CD8-positive, alpha-beta memory T cell (primary cell): ENCODE measurements at places on chromosomes 2 and 18. TPM values are rescaled to one million over a fixed set of nuclear protein-coding genes. Genes with fewer than 3 reads are reported as not detected.

DNA sequence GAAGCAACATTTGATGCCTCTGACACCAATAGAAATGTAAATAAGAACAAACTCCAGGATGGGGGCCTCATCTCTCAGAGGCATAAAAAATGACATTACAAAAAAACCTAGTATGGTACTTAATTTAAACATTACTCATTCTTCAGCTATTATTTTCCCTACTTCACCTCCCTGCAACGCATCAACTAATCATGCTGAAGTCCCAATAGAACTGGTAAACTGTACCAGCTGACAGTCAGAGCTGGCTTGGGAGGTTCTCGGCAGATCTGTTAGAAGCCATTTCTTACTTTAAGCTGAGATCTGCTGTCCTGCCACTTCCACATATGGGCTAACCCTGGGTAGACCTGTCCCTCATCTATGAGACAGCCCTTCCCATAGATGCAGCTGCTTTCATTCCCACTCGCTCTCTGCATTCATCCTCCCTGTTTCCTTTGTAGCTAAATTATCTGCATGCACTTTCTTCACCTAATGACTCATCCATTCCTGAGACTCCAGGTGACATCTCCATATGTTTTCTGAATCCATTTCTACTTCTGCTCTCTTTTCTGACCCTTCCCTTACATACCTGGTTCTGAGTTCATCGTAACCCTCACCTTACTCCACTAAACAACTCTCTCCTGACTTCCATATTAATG lies 108.1 kb downstream of the AOX1 start:
- H3K27me3 ChIP-seq, result no peaks in the 10 kb centered on the region
- no peaks in the 10 kb centered on the region for H3K4me1 ChIP-seq
- DNase-seq, result no peak
- no peaks in the 10 kb centered on the region for H3K36me3 ChIP-seq

GRCh38 chr18:48541026-48541746 lies 2.4 kb downstream of the CTIF start:
- H3K27me3 ChIP-seq, result no peaks in the 10 kb centered on the region
- peaks cover 6% of the 10 kb centered on the region for H3K4me1 ChIP-seq
- no peak for DNase-seq
- H3K4me3 ChIP-seq, result peak overlapping the region; percentile 37
- no peaks in the 10 kb centered on the region for H3K36me3 ChIP-seq

GRCh38 chr2:117820444-117820843 lies 6.0 kb downstream of the DDX18 start:
- no peak overlapping the region for H3K27ac ChIP-seq
- H3K27me3 ChIP-seq, result no peaks in the 10 kb centered on the region
- H3K4me1 ChIP-seq, result peaks cover 14% of the 10 kb centered on the region
- no peak overlapping the region for H3K4me3 ChIP-seq
- no peak for DNase-seq

DNA sequence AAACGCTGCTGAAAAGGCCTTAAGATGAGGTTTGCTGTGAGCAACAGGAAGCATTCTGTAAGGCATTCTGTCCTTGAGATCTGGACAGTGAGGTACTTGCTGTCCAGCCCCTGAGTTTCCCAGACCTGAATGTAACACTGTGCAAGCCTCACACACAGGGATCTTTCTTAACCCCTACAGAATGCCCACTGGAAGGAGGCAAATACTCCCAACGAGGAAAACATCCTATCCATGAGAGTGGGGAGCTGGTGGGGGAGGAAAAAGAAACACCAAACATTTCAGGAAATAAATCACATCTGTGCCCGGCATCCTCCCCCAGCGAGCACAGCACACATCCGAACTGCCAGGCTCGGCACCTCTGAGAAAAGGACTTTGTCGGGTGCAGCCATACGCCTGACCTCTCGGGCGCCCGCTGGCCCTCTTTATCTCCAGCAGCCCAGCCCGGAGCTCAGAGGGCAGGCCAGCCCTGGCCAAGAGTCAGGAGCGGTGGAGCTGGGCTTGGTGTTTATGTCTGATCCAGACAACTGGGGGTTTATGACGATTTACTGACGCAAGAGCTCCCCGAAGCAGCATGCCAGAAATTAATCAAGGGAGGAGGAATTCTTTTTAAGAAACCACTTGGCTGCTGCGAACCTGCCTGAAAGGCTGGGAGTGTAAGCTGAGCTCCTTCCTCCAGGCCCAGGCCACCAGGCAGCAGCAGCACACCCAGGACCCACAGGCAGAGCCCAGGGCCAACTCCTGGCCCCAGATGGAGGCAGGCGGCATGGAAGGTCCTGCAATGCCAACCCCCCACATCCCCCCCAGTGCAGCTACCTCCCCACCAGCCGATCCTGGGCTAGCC lies 72.2 kb downstream of the HDAC4 start:
- peak; percentile 23 for DNase-seq
- H3K27me3 ChIP-seq, result no peaks in the 10 kb centered on the region
- H3K4me1 ChIP-seq, result peaks cover 40% of the 10 kb centered on the region

- H3K36me3 ChIP-seq, result no peaks in the 10 kb centered on the region
- H3K4me3 ChIP-seq, result no peak overlapping the region
- H3K27ac ChIP-seq, result no peak overlapping the region
Observed at GRCh38 chr18:42752916-42753315, 362.6 kb downstream of the RIT2 start.

DNA sequence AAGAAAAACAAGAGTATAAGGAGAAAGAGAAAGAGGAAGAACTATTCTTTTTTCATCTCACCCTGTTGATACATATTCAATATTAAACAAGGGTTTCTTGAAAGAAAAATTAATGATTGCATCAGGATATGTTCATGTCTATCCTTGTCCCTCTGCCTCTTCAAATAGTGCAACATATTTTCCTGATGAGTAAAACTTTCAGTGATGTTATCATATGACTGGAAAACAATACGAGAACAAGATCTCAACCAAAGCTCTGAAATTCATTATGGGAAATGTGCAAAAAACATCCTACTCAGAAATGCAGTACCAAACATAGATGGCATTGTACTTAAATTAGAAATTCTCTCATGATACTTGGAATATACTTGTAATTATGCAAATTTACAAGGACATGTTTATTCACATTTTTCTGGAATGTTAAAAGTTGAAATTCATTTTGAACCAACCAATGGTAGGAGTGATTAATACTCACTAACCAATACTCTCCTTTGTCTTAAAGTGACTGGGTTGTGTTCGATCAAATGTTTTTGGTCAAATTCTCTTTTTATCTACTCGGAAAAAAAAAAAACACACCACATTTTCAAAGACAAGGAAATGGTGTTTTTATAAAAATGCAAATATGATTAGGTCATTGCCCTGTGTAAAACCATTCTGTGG lies 148.9 kb upstream of the GULP1 start:
- H3K36me3 ChIP-seq, result no peaks in the 10 kb centered on the region
- no peak overlapping the region for H3K27ac ChIP-seq
- H3K4me1 ChIP-seq, result no peaks in the 10 kb centered on the region
- H3K4me3 ChIP-seq, result no peak overlapping the region
- no peaks in the 10 kb centered on the region for H3K27me3 ChIP-seq
- DNase-seq, result no peak

GRCh38 chr18:63511285-63511684 lies 30.9 kb upstream of the SERPINB12 start:
- DNase-seq, result no peak
- H3K27me3 ChIP-seq, result no peaks in the 10 kb centered on the region
- no peak overlapping the region for H3K27ac ChIP-seq
- no peak overlapping the region for H3K4me3 ChIP-seq

DNA sequence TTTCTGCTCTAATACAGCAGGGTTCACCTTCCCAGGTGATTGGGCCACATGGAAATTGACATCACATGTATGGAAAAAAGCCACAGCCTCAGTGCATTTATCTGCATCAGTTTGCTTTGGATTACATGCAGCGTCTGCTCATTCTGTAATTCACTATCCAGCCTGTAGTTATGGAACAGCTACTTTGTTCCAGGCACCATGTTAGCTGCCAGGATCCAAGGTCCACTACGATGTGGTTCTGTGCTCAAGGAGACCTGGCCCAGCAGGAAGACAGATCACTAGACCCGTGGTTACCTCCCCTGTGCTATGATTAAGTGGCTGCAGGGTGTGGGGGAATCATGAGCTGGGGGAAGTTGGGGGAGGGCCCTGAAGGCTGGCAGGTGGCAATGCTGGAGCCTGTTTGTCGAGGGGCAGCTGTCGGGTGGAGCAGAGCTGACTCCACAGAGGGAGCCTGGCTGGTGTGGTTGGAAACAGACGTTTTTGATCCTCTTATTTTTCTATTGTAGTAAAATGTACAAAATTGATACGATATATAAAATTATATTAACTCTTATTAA lies 58.6 kb downstream of the TSHZ1 start:
- no peak for DNase-seq
- H3K27ac ChIP-seq, result no peak overlapping the region
- H3K36me3 ChIP-seq, result no peaks in the 10 kb centered on the region
- no peaks in the 10 kb centered on the region for H3K4me1 ChIP-seq

DNA sequence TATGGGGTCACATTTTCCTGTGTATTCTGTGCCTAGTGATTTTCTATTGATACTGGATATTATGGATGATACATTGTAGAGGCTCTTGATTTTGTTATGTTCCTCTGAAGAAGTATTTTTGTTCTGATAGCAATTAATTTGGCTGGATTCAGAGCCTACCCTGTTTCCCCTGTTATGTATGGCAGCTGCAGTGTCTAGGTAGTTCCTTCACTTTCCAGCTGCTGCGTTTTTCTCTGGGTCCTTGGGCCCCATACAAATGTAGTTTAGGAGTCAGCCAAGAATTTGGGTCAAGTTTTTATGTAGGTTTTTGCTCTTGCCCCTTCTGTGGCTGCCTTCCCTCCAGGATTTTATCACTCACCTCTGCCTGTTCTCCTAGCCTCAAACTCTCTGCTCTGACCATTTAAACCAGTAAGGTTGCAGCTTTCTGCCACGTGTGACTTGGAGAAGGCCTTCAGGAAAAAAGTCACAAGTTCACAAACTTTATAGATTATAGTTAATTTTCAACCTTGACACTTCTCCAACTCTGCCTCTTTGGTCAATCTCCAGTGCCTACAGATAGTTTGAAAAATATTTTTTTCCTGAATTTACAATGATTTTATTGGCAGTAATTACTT lies 47.0 kb downstream of the APLF start:
- no peaks in the 10 kb centered on the region for H3K27me3 ChIP-seq
- H3K36me3 ChIP-seq, result no peaks in the 10 kb centered on the region
- H3K4me3 ChIP-seq, result no peak overlapping the region
- no peak for DNase-seq

DNA sequence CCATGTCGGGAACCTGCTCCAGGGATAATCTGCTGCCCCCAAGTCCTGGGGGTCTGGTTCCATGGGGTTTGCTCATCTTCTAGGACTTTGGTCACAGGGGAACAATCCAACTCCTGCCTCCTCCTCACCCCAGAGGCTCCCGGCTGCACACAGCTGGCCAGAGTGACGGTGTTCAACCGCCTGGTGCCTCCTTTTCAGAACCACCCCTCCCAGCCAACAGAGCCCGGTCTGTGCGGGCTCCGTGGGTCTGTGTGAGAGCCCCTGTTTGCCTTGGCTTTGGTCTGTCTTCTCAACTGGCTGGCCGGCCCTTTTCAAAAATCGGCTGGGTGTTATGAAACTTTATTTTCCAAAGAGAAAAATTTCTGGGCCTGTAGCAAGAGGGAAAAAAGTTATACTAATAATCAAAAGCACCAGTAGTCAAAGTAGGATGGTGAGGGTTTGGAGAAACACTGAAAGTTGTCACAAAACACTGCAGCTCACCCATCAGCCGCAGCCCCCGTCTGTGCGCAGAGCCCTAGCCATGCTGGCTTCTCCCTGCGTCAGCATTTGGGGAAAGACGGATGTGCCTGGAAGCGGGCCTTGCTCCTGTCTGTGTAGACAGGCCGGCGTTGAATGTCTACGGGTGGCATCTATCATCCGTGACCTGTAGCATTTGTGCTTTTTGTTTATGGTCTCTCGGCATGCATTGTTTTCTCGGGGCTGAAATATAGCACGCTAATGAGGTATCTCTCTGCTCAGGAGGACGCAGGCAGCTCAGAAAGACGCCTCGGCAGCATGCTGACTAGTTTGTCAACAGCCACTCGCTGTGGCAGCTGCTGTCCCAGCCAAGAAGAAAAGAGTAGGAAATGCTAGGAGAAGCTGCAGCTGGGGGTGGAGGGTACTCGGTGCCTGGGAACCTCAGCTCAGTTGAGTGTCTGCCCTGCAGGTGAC lies 138.6 kb downstream of the GLI2 start:
- no peaks in the 10 kb centered on the region for H3K27me3 ChIP-seq
- H3K27ac ChIP-seq, result no peak overlapping the region
- DNase-seq, result no peak
- H3K36me3 ChIP-seq, result no peaks in the 10 kb centered on the region

DNA sequence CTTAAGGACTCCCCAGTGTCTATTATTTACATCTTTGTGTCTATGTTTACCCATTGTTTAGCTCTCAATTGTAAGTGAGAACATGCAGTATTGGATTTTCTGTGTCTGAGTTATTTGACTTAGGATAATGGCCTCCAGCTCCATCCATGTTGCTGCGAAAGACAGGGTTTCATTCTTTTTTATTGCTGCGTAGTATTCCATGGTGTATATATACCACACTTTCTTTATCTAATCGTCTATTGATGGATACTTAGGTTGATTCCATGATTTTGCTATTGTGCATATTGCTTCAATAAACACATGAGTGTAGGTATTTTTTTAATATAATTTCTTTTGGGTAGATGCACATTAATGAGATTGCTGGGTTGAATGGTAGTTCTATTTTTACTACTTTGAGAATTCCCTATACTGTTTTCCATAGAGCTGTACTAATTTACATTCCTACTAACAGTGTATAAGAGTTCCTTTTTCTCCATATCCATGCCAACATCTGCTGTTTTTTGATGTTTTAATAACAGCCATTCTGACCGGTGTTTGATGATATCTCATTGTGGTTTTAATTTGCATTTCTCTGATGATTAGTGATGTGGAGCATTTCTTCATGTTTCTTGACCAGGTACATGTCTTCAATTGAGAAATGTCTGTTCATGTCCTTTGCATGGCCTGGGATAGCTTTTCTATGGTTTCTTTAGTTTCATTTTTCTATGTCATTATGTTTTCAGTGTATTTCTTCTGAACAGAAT lies 21.8 kb downstream of the MTCL1 start:
- H3K4me3 ChIP-seq, result no peak overlapping the region
- no peaks in the 10 kb centered on the region for H3K27me3 ChIP-seq
- no peak overlapping the region for H3K27ac ChIP-seq
- DNase-seq, result no peak

- H3K36me3 ChIP-seq, result no peaks in the 10 kb centered on the region
- DNase-seq, result no peak
- no peaks in the 10 kb centered on the region for H3K27me3 ChIP-seq
Observed at GRCh38 chr2:72414137-72414760, 266.6 kb upstream of the CYP26B1 start.

Gene FZD7
- 0.75 TPM for total RNA-seq

DNA sequence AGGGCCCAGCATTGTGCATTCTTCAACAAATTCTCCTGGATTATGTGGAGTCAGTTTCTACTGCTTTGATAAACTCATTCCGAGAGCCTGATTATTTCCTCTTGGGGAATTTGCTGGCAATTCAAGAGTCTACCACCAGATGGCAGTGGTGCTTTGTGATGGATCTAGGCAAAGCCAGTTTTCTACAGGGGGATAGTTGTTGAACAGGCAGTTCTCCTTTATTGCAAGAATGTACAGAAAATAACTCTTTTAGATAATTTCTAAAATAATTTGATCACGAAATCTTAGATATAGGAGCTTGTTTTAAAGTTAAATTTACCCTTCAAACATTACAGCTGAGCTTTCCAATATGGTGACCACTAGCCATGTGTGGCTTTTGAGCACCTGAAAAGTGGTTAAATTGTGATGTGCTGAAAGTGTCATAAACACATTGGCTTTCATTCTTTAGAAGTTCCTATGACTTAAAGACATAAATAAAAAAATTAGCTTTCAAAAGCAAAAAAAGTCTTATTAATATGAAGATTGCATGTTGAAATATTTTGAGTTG lies 66.7 kb upstream of the HAAO start:
- no peaks in the 10 kb centered on the region for H3K4me1 ChIP-seq
- no peak overlapping the region for H3K27ac ChIP-seq
- no peaks in the 10 kb centered on the region for H3K36me3 ChIP-seq
- DNase-seq, result peak; percentile 49
- no peaks in the 10 kb centered on the region for H3K27me3 ChIP-seq
- H3K4me3 ChIP-seq, result no peak overlapping the region
